ENCODE measurements at places on chromosomes 12 and 14. TPM values are rescaled to one million over a fixed set of nuclear protein-coding genes. Genes with fewer than 3 reads are reported as not detected.

DNA sequence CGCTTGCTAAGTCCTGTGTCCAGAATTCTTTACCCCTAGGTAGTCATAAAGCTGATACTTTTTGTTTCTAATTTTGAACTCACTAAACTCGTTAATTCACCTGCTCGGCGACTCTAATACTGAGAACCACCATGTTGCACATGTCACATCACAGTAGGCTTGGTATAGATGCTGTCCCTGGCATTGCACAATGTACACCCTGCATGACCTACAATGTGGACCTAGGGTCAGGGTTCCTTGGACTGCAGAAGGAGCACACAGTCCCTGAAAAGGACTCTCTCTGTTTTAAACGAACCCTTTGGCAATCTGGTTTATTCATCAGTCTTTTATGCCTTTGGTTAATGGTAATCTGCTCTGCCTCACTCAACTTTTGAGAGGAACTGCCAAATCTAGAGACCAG lies 272.4 kb downstream of the FOXN3 start:
- H3K36me3 ChIP-seq: no peaks in the 10 kb centered on the region
- H3K4me1 ChIP-seq: peaks cover 6% of the 10 kb centered on the region
- no peak for DNase-seq
- H3K27me3 ChIP-seq: no peaks in the 10 kb centered on the region
- no peak overlapping the region for H3K27ac ChIP-seq

GRCh38 chr12:104591257-104591885 lies 134.6 kb downstream of the CHST11 start:
- H3K27me3 ChIP-seq: no peaks in the 10 kb centered on the region
- no peaks in the 10 kb centered on the region for H3K36me3 ChIP-seq
- H3K4me1 ChIP-seq: peaks cover 24% of the 10 kb centered on the region
- H3K27ac ChIP-seq: no peak overlapping the region
- H3K4me3 ChIP-seq: no peak overlapping the region

GRCh38 chr12:124194893-124195566 lies 99.9 kb upstream of the RFLNA start:
- no peaks in the 10 kb centered on the region for H3K27me3 ChIP-seq
- H3K27ac ChIP-seq: no peak overlapping the region
- H3K4me3 ChIP-seq: no peak overlapping the region
- H3K4me1 ChIP-seq: no peaks in the 10 kb centered on the region

GRCh38 chr14:68719634-68720384 lies 73.1 kb downstream of the ZFP36L1 start:
- peaks cover 18% of the 10 kb centered on the region for H3K4me1 ChIP-seq
- H3K4me3 ChIP-seq: no peak overlapping the region
- H3K36me3 ChIP-seq: no peaks in the 10 kb centered on the region
- no peak overlapping the region for H3K27ac ChIP-seq
- no peaks in the 10 kb centered on the region for H3K27me3 ChIP-seq

The PUS7L gene
- total RNA-seq: 26.7 TPM

The OAS2 gene
- 40.9 TPM for total RNA-seq
